Heart right ventricle (tissue), 16 donors: ENCODE measurements at places on chromosomes 3 and 15.

DNA sequence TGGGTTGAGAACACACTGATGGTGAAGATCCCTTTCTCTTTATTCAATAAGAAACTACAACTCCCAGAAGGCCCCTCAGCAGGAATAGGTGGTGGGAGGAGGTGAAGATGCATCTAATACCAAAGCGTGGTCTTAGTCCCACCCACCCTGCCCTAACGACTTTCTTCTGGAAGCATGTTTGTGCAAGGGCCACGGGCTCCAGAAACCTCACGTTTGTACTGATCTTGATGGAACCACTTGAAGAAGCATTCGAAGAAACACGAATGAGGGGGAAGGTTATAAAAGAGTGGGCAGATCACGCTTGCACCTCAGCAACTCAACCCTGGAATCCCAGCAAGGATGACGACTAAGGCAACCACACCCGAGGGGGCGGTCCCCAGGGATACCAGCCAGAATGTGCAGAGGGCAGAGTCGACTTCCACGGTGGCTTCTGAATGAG lies 10.6 kb upstream of the SLC25A36 start:
- no peaks in the 10 kb centered on the region for H3K4me1 ChIP-seq
- peaks cover 5% of the 10 kb centered on the region for H3K27me3 ChIP-seq
- H3K4me3 ChIP-seq, result no peak overlapping the region
- no peak for DNase-seq
- no peak overlapping the region for H3K27ac ChIP-seq

DNA sequence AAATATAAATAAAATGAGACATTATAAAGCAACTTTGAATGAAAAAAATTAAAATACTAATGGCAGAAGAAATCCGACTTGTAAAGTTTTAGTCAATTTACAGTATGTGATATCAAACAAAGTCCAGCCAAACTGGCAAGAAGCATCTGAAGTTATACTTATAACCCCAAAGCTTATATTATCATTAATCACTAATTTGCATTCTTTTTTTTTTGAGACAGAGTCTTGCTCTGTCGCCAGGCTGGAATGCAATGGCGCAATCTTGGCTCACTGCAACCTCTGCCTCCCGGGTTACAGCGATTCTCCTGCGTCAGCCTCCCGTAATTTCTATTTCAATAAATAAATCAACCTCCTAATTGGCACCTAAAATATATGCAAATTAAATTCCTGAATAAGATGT lies 80.1 kb downstream of the AQR start:
- DNase-seq, result no peak
- H3K27ac ChIP-seq, result no peak overlapping the region
- H3K27me3 ChIP-seq, result no peaks in the 10 kb centered on the region

- H3K4me1 ChIP-seq, result no peaks in the 10 kb centered on the region
- no peak overlapping the region for H3K4me3 ChIP-seq
- H3K27me3 ChIP-seq, result no peaks in the 10 kb centered on the region
- DNase-seq, result no peak
- H3K27ac ChIP-seq, result no peak overlapping the region
Observed at GRCh38 chr15:23866832-23867231, 179.7 kb upstream of the NDN start.

GRCh38 chr15:49038382-49038781 lies 7.9 kb downstream of the SECISBP2L start:
- peaks cover 61% of the 10 kb centered on the region for H3K4me1 ChIP-seq
- H3K4me3 ChIP-seq, result no peak overlapping the region
- no peaks in the 10 kb centered on the region for H3K27me3 ChIP-seq

- H3K4me1 ChIP-seq, result peaks cover 4% of the 10 kb centered on the region
- H3K36me3 ChIP-seq, result no peaks in the 10 kb centered on the region
- DNase-seq, result no peak
- H3K27ac ChIP-seq, result no peak overlapping the region
- H3K27me3 ChIP-seq, result no peaks in the 10 kb centered on the region
- H3K4me3 ChIP-seq, result no peak overlapping the region
Observed at GRCh38 chr3:38114052-38114874, 22.7 kb downstream of the ACAA1 start.

DNA sequence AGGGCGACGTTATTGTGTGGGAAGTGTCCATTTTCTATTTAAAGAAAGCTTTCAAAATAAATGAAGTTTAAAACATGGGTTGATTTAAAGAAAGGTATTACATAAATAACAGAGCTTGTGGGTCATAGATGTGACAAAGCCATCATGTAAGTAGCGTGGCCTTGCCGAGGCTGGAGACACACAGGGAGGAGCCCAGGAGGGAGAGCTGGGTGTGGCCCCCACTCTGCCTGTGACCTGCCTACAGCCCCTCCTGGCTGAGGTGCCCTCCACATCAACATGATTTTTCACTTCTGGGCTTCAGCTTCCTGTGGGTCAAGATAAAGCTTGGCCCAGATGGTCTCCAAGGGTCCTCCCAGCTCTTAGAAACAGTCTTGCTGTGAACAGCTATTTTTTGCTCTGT lies 12.5 kb upstream of the MGLL start:
- no peaks in the 10 kb centered on the region for H3K27me3 ChIP-seq
- no peaks in the 10 kb centered on the region for H3K36me3 ChIP-seq
- no peak for DNase-seq
- H3K4me3 ChIP-seq, result no peak overlapping the region

DNA sequence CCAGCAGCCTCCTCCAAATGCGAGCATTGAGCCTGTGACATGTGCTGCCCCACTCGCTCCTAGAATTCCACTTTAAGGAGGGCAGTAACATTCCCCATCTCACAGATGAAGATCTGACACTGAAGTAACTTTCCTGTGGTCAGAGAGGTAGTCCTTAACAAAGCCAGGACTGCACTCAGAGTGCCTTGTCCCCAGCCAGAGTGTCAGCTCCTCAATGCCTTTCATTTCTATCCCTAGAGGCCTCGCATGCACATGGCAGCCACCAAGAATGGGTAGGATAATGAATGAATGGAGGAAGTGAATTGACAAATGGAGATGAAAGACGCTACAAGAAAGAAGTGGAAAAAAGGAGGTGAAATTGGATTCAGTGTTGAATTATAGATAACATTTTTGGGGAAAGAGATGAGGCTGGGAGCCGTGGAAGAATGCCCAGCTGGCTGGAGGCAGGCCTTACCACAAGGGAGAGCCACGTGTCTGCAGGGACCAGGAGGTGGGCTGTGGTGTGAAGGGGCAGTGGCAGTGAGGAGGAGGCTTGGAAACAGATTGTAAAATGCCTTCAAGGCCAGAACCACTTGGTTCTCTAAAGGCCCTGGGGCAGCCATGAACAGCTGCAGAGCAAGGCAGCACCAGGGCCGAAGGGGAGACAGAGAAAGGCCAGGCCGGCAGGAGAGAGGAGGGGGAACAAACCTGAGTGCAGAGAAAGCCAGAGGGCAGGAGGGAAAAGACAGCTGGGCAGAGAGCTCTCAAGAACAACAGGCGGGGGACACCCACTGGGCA lies 10.4 kb downstream of the CFAP92 start:
- H3K36me3 ChIP-seq, result no peaks in the 10 kb centered on the region
- no peaks in the 10 kb centered on the region for H3K27me3 ChIP-seq

DNA sequence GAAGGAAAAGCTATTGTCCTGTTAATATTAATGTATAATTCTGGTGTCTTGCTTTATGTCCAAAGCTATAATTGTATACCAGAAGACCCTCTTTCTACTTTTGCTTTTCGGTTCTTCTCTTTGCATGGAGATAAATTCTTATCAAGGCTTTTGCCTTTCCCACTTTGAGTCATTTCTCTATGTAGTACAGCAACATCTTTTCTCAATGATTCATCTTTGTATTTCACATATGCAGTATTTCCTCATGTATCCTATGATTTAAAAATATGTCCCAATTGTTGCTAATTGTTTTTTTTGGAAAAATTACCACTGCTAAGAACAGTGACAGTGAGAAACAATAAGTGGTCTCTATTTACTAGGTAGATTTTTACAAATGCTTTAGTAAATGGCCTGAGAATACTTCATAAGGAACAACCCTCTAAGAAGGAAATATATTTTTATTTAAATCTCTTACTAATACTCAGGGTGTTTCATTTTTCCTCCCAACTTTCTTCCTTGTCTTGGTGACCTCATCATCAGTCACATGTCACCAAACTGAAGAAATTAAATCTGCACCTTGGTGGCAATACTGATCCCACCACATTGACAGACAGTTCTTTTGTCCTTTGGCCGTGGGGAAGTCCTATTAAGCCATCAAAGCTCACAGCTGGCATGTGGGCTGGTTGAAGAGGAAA lies 290.6 kb downstream of the SATB1 start:
- no peaks in the 10 kb centered on the region for H3K36me3 ChIP-seq
- H3K27ac ChIP-seq, result no peak overlapping the region
- H3K4me1 ChIP-seq, result no peaks in the 10 kb centered on the region
- no peak overlapping the region for H3K4me3 ChIP-seq

DNA sequence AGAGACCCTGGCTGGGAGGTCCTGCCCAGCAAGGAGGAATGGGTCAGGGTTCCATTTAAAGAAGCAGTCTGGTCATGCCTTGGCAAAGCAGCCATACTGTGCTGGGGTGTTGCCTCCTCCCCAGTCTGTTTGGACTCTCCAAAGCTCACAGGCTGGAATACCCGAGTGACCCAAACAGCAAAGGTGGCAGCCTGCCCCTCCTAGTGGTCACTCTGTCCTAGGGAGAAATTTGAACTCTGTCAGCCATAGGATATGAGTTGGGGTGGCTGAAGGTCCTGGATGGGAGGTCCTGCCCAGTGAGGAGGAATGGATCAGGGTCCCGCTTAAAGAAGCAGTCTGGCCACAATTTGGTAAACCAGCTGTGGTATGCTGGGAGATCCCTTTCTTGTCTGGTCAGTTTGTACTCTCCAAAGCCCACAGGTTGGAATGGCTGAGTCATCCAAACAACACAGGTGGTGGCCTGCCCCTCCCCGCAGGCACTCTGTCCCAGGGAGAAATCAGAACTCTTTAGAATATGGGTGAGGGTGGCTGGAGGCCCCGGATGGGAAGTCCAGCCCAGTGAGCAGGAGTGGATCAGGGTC lies 45.0 kb downstream of the CCR1 start:
- DNase-seq, result no peak
- H3K36me3 ChIP-seq, result no peaks in the 10 kb centered on the region
- no peaks in the 10 kb centered on the region for H3K4me1 ChIP-seq

GRCh38 chr15:64969401-64969800 lies 20.3 kb downstream of the SPG21 start:
- H3K27ac ChIP-seq, result no peak overlapping the region
- H3K36me3 ChIP-seq, result peaks cover 4% of the 10 kb centered on the region
- DNase-seq, result no peak
- no peaks in the 10 kb centered on the region for H3K27me3 ChIP-seq
- H3K4me3 ChIP-seq, result no peak overlapping the region

DNA sequence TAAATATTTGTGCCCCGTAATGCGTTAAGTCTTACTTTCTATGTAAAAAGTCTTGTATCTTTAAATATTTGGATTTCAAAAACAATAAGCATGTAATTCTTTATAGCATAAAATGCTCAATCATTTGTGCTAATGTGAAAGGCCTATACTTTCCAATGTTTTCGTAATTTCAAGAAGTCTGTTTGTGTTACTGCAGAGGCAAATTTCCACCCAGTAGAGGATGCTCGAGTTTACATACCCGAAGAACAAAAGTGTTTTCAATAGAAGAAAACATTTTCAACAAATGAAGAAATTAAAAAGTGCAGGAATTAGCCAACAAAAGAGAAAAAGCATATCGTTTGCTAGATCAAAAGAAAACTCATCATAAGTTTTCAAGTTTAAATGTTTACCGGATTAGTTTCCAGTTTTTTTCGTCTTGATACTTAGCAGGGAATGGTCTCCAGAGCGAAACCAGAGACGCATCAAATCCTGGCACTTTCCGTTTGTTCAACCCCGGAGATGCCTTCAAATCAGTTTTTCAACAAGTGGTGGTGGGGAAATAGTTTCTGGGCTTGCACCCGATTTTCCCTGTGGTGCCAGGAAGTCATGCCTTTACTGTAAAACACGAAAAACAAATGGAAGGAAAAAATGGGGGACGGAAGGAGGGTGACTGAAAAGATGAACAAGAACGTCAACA lies 1.0 kb downstream of the CGGBP1 start:
- peak overlapping the region; percentile 92 for H3K4me3 ChIP-seq
- DNase-seq, result peak; percentile 8
- H3K36me3 ChIP-seq, result peaks cover 10% of the 10 kb centered on the region
- peak overlapping the region; percentile 98 for H3K27ac ChIP-seq

- peaks cover 4% of the 10 kb centered on the region for H3K4me1 ChIP-seq
- no peak for DNase-seq
- H3K36me3 ChIP-seq, result no peaks in the 10 kb centered on the region
- no peak overlapping the region for H3K4me3 ChIP-seq
- H3K27me3 ChIP-seq, result no peaks in the 10 kb centered on the region
Observed at GRCh38 chr3:100888881-100889280, 104.3 kb downstream of the ABI3BP start.

DNA sequence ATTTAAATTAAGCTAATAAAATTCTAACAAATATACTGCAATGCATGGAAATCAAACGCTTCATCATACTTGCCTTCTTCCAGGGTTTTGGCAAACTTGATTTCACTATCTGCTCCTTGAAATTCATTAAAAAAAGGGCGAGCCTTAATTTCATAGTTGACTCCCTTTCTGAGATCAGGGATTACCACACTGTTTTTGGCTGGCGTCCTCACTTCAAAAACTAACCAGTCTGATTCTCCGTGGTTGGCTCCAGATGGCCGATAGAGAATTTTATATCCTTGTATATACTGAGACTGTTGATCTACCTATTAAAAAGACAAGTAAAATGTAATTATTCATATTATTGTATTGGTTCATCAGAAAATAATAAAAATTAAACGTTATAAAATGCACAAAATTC lies 1106.8 kb downstream of the ROBO1 start:
- H3K36me3 ChIP-seq, result no peaks in the 10 kb centered on the region
- no peaks in the 10 kb centered on the region for H3K4me1 ChIP-seq
- no peak overlapping the region for H3K4me3 ChIP-seq

- H3K27me3 ChIP-seq, result no peaks in the 10 kb centered on the region
- no peak overlapping the region for H3K27ac ChIP-seq
- no peaks in the 10 kb centered on the region for H3K36me3 ChIP-seq
- no peak overlapping the region for H3K4me3 ChIP-seq
Observed at GRCh38 chr15:38864827-38865581, 300.4 kb upstream of the RASGRP1 start.

DNA sequence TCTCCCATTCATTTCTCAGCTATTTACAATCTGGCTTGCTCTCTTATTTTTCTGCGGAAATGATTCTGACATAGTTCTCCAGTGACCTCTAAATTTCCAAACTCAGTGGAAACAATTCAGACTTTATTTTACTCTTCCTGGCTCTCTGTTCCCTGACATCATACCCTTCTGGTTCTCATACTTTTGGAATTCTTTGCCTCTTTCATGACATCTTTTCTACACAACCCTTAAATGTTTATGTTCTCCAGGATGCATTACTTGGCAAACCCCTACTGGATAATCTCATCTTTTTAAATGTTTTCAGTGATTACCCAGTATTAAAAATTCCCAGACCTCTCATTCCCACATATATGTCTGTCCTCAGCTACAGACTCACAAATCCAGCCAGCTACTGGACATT lies 23.9 kb upstream of the PLSCR4 start:
- no peaks in the 10 kb centered on the region for H3K27me3 ChIP-seq
- no peak for DNase-seq
- H3K4me1 ChIP-seq, result no peaks in the 10 kb centered on the region
- no peak overlapping the region for H3K4me3 ChIP-seq

GRCh38 chr3:48431224-48432029 lies 1.5 kb upstream of the PLXNB1 start:
- no peak for DNase-seq
- no peak overlapping the region for H3K4me3 ChIP-seq
- peaks cover 29% of the 10 kb centered on the region for H3K4me1 ChIP-seq
- no peaks in the 10 kb centered on the region for H3K27me3 ChIP-seq
- no peak overlapping the region for H3K27ac ChIP-seq

GRCh38 chr15:76108021-76108723 lies 48.4 kb downstream of the TMEM266 start:
- no peaks in the 10 kb centered on the region for H3K27me3 ChIP-seq
- no peaks in the 10 kb centered on the region for H3K36me3 ChIP-seq
- peaks cover 5% of the 10 kb centered on the region for H3K4me1 ChIP-seq
- no peak overlapping the region for H3K4me3 ChIP-seq
- DNase-seq, result peak; percentile 53
